ENCODE measurements at places on chromosomes 16 and 17.
A peak's percentile ranks its signal among the peaks of the same experiment; 100 is the strongest.

DNA sequence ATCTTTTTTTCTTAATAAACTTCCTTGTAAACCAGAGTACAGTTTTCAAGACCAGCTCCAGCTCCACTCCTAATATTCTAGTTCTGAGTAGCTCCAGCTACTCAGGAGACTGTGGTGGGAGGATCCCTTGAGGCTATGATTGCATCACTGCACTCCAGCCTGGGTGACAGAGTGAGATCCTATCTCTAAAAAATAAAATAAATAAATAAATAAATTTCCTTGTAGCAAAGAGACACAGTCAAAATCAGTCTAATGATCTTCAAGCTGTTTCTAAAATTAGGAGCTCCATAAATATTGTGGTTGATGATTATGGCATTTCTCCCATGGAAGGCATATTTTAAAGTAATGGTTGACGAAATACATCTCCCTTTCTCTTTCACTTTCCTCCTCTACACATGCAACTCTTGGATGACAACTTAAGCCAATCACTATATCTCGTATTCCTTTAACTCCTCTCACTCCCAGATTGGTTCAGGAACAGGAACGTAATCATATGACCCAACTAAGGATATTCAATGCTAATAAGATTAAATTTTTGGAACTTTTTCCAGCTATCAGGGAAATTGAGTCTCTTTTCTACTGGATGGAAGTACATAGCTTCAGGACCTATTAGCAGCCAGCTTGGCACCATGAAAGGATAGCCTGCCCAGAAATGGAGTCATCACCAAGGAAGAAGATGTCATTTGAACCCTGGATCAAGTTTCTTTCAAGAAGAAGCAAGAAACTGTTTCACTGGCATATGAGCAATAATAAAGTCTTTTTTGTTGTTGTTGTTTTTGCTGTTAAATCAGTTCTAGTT, 42.1 kb upstream of the TAOK1 start:
- DNase-seq: peak; percentile 21

GRCh38 chr16:68408428-68408827, 39.9 kb downstream of the SMPD3 start:
- no peak for DNase-seq

DNA sequence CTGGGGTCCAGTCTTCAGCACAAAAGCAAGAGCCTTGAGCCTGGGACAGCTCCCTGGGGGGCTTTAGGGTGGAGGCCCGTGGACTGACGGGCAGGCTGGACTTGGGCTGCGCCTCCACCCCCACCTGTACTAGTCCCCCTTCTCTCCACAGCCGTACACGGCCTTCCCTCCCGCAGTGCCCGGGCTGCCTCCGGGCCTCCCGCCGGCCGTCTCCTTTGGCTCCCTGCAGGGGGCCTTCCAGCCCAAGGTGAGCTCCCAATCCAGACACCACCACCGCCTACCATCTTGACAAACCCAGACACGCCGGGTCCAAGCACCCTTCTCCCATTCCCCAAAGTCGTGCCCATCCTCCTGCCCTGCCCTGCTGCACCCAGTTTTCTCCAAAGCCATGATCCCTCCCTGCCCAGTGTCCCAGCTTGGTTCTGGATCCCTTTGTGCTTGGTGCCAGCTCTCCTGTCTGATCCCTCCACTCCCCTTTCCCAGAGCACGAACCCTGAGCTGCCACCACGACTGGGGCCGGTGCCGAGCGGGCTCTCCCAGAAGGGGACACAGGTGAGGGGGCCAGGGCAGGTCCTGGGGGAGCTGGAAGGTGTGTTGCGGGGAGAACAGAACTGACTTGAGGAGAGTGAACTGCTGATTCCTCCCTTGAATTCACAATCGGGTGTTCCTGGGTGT, 7.1 kb downstream of the FBRS start:
- DNase-seq: no peak

GRCh38 chr17:37432671-37433070, 26.0 kb downstream of the TADA2A start:
- no peak for DNase-seq

- no peak for DNase-seq
Observed at GRCh38 chr17:64968652-64969501, 49.6 kb upstream of the LRRC37A3 start.

Data from AG20443 (cell line).